ENCODE measurements at places on chromosomes 5 and 9.
A peak's percentile ranks its signal among the peaks of the same experiment; 100 is the strongest.

- DNase-seq = no peak
Observed at GRCh38 chr5:6508931-6509330, 60.3 kb downstream of the UBE2QL1 start.

GRCh38 chr5:135076051-135076491, 42.0 kb upstream of the PITX1 start:
- DNase-seq = no peak

DNA sequence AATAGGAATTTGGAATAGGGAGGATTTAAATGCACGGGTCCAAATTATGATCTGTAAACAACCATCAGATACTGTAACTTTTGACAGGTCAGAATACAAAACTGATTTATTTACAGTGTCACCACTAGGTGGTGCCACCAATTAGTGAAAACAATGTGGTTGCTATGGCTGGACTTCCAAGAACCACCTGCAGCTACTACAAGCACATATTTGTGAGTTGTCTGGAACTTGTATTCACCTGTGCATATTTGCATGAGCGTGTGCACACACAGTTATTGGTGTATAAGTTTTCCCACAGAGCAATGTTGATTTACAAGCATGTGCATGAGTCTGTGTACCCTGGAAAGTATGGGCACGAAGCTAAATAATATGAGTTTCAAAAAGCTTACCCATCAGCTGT, 3.0 kb upstream of the HRCT1 start:
- DNase-seq = peak; percentile 81

DNA sequence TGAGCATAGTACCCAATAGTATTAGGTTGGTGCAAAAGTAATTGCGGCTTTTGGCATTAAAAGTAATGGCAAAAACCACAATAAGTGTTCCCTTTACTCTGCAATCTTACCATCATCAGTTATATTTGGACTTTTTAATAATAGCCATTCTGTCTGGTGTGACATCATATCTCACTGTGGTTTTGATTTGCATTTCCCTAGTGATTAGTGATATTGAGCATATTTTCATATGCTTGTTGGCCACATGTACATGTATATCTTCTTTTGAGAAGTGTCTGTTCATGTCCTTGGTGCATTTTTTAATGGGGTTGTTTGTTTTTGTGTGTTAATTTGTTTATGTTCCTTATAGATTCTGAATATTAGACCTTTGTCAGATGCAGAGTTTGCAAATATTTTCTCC, 289.9 kb downstream of the FAM170A start:
- DNase-seq = no peak

DNA sequence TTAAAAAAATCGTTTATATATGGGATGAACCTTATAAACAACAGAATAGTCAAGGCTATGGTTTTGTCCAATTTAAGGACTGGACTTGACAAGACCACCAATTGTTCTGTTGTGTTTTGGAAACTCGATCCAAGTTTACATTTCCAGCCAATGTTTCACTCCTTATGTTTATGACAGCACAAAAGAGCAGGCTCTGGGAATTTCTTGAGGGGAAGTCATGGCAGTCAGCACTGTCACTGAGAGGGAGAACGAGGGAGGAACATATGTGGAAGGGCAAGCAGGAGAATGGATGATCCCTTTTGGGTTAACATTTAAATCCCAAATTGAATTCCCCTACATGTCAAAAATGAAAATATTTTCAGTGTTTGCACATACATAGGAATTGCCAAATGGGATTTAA, 292.5 kb downstream of the MARCHF11 start:
- DNase-seq = peak; percentile 37

- DNase-seq = no peak
Observed at GRCh38 chr9:4746278-4747030, 5.5 kb upstream of the AK3 start.

GRCh38 chr9:22307013-22307711, 139.5 kb upstream of the DMRTA1 start:
- DNase-seq = peak; percentile 76

DNA sequence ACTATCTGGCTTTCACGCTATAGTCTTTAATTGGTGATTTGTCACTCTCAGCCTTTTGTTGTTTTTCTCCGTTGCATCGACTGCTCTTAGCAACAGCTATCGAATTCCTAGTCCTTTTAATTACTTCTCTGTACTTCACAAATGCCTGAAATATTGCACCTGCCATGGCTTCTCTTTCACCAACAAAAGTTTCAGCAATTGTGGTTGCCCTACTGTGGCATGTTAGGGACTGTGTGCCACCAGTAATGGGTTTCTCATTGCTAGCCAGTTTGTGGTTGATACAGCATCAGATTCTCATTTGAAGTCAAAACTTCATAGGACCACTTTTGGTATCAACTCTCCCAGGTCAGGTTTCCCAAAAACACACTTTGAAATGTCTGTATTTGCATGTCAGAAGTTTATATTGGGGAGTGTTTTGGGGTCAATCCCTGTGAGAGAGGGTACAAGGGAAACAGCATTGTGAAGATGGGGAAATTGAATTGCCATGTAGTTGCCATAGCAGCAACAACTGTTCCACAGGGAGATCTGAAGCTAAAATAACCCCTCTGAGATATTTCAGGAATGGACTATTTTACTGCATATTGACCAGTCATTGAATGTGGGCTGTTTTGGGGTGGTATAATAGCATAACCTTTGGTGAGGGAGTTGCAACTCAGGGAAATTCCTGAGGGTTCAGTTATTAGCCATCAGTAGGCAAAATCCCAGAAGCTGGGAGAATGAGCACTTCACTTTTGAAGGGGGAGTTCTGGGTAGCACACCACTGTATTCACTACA, 99.2 kb downstream of the WDR70 start:
- no peak for DNase-seq

Data from eye (tissue), 1 donor.